ENCODE measurements at places on chromosomes 12 and 14. TPM values are rescaled to one million over a fixed set of nuclear protein-coding genes. Genes with fewer than 3 reads are reported as not detected.

The ST8SIA1 gene
- 1.7 TPM for total RNA-seq

The CCDC63 gene
- total RNA-seq, result 0.67 TPM

The TSPAN31 gene
- total RNA-seq, result 12.9 TPM

The GARIN6 gene
- total RNA-seq, result not detected

The CPNE6 gene
- total RNA-seq, result 0.04 TPM

The LALBA gene
- not detected for total RNA-seq

The SSPN gene
- total RNA-seq, result 0.31 TPM

The RPS6KL1 gene
- 5.4 TPM for total RNA-seq

The DHRS4 gene
- 13.9 TPM for total RNA-seq

The TMEM229B gene
- 0.07 TPM for total RNA-seq

The RASSF8 gene
- total RNA-seq, result 34.3 TPM

The RFC5 gene
- total RNA-seq, result 59.1 TPM

The P2RX2 gene
- 0.15 TPM for total RNA-seq

The PLEKHD1 gene
- total RNA-seq, result 0.10 TPM

The NTN4 gene
- 1.4 TPM for total RNA-seq

The DAO gene
- total RNA-seq, result not detected

The FBXW8 gene
- 10.4 TPM for total RNA-seq

The SLC25A47 gene
- 0.07 TPM for total RNA-seq

The RTL1 gene
- not detected for total RNA-seq

The ACSS3 gene
- total RNA-seq, result 18.3 TPM

The PNMA1 gene
- 18.1 TPM for total RNA-seq

The KRT78 gene
- total RNA-seq, result not detected

The RNFT2 gene
- 15.4 TPM for total RNA-seq

The DCTN2 gene
- 98.2 TPM for total RNA-seq

The PMCH gene
- total RNA-seq, result not detected

The PTHLH gene
- 0.28 TPM for total RNA-seq

The NRIP2 gene
- not detected for total RNA-seq

The TMBIM6 gene
- 385 TPM for total RNA-seq

The HOMEZ gene
- 5.9 TPM for total RNA-seq

The IL26 gene
- not detected for total RNA-seq

The NUP37 gene
- 73.8 TPM for total RNA-seq

The SLC39A2 gene
- total RNA-seq, result not detected

The RDH12 gene
- total RNA-seq, result 0.48 TPM

The OTOGL gene
- 0.31 TPM for total RNA-seq

The PRPH gene
- 2.5 TPM for total RNA-seq

The B3GNT4 gene
- 0.45 TPM for total RNA-seq

The ATL1 gene
- total RNA-seq, result 1.9 TPM

The OVCH1 gene
- not detected for total RNA-seq

The PTGER2 gene
- total RNA-seq, result 0.24 TPM

The EFCAB11 gene
- 10.8 TPM for total RNA-seq

The KLHL33 gene
- total RNA-seq, result not detected

The TUNAR gene
- total RNA-seq, result 14.9 TPM

The CFAP73 gene
- 0.33 TPM for total RNA-seq
